ENCODE measurements at places on chromosomes 1 and 21.

GRCh38 chr1:95832370-95832769 lies 598.4 kb downstream of the RWDD3 start:
- DNase-seq = no peak

DNA sequence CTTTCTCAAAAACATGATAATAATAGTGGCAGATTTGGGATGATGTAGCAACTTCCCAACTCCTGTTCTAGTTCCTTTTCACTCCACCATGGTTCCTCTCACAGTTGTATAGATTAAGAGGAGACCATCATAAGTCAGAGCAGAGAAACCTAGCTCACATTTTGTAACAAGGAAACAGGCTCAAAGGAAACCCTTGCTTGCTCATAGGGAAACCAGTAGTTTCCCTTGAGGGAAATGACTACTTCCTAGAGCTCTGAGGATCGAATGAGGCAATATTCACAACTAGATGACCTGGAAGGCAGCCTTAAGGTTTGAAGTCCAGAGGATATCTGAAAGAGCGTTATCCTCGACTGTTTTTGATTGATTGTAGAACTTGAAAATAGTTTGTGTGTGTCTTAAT lies 76.1 kb upstream of the C8B start:
- DNase-seq = no peak

GRCh38 chr1:100266741-100267140 lies 725 bp downstream of the RTCA start:
- no peak for DNase-seq

GRCh38 chr1:234721476-234722269 lies 111.7 kb upstream of the IRF2BP2 start:
- DNase-seq = no peak

DNA sequence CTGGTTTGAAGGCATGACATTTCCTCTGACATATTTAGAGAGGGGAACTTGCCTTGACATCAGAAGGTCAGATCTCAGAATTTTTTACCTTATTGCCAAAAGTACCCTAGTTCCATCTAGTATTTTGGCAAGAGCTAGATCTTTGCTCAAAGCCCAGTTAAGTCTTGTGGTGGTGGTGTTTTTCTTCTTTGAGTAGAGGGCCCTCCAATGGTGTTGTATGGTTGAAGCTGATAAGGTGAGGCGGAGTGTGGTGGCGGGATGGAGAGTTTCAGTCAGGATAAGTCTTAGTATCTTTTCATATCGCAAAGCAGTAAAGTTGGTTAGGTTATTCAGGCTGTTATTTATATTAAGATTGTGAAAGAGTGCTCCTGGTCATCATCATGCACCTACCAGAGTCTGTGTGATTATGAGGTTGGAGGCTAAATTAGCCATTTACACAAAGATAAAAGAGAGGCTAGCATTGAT lies 20.1 kb upstream of the MACF1 start:
- DNase-seq = no peak

DNA sequence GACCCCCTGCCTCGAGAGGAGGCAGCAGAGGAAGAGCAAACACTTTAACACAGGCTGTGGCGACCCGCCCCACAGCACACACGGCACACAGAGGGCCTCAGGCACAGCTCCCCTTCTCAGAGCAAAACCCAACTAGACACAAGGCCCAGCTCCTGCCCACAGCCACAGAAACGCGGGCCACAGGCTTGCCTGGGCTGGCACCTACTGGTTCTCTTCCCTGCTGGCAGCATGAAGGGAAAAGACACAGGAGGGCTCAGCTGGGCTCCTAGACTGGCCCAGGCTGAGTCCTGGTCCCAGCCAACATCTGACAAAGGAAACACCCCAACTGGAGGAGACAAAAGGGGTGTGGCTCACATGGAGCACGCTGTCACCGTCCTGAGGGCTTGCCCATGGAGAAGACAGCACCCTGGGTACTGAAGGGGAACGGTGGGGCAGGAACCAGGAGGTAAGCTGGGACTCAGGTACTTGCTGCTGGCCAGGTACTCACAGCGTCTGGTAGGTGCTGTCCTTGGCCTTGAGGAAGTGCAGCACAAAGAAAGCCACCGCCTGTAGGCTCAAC lies 3.5 kb downstream of the CD164L2 start:
- no peak for DNase-seq

DNA sequence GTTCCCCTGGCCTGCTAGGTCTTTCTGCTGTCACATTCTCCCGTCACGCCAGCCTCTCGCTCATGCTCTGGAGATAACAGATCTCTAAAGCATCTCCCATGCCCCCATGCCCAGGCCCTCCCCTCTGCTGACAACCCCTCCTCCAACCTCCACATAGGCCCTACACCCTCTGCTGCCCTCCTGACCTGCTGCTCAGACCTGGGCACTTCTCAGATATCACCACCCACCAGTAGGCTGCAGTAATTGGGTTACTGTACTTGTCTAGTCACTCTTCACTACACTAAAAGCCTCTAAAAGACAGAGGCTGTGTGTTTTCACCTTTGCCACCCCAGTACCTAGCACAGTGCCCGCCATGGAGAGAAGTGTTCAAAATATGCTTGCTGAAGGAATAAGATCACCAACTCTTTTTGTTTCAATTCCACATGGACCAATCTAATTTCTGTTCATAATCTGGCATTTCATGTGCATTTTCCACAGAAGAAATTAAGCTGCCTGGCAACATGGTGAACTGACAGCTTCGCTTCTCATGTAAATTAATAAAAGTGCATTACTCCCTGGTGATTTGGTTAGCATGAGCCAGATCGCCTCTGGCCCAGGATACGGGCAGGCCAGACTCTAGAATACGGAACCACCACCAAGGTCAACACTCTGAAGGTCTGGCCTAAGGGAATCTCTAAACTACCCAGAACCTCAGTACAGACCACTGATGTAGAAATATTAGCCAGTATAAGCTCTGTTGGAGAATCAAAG lies 20.7 kb downstream of the LBR start:
- no peak for DNase-seq

- peak; percentile 92 for DNase-seq
Observed at GRCh38 chr1:186974774-186975181, 146.0 kb downstream of the PLA2G4A start.

- DNase-seq = no peak
Observed at GRCh38 chr21:27831816-27832569, 865.1 kb upstream of the ADAMTS5 start.

DNA sequence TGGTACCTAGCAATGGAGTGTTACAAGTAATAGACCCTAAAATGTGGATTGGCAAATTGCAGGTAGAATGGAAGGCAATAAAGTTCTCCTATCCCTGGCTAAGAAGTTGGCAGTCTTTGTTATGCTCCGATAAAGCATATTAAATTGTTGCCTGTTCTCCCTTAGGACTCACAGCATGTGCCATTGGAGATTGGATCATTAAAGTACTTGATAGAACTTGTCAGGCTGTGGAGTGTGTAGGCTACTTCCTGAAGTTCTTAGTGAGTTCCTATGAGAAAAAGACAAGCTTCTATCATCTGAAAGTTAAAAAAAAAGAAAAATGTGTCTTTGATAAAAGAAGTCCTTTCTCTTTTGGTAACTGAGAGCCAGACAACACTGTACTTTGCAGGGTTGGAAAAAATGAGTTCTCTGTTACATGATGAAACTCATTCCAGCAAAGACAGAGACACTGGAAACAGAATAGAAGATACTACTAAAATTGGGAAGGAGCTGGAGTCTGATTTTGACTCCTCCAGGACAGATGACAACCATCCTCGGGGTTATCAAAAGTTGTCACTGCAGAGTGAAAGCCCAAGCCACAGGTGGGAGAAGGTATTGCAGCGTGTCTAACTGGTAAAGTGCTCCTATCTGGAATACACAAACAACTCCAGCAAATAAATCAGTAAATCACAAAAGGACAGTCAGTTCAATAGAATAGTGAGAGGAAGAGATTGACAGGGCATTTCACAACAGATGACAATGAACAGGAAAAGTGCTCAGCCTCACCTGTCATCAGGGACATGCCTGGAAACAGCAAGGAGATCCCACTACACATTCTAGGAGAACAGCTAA lies 87.5 kb upstream of the WDR26 start:
- DNase-seq = peak; percentile 63

- DNase-seq = no peak
Observed at GRCh38 chr1:201790261-201790660, 38.7 kb upstream of the IPO9 start.

GRCh38 chr1:90708826-90709225 lies 8.3 kb downstream of the BARHL2 start:
- DNase-seq = no peak

- DNase-seq = no peak
Observed at GRCh38 chr1:205012391-205013140, 30.4 kb upstream of the CNTN2 start.

DNA sequence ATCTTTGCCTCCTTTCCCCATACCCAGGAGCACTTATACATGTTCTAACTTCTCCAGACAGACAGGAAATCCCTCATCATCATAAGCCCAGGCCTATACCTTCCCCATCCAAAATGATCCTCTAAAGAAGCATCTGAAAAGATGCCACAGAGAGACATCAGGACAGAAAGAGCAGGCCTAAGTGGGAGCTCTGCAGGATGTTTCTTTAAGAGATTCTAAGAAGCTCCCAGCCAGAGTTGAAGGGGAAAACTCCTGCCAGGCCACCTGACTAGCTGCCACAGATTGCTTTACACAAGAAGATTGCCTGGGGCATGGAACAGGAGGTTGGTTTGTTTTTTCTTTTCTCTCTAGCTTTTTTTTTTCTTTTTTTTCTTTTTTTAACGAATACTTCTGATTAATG lies 275.8 kb downstream of the VAV3 start:
- DNase-seq = no peak

- no peak for DNase-seq
Observed at GRCh38 chr1:9031484-9032259, 5.4 kb upstream of the SLC2A7 start.

- no peak for DNase-seq
Observed at GRCh38 chr1:38992412-38993111, 1.5 kb downstream of the AKIRIN1 start.

- no peak for DNase-seq
Observed at GRCh38 chr1:168691541-168691940, 37.5 kb downstream of the DPT start.

- no peak for DNase-seq
Observed at GRCh38 chr1:70348399-70349165, 5.9 kb downstream of the ANKRD13C start.

- no peak for DNase-seq
Observed at GRCh38 chr1:21237446-21238088, 52.7 kb downstream of the ECE1 start.

GRCh38 chr1:53241828-53242227 lies 3.5 kb upstream of the MAGOH start:
- no peak for DNase-seq

GRCh38 chr21:42652527-42653230 lies 742 bp upstream of the PDE9A start:
- no peak for DNase-seq

DNA sequence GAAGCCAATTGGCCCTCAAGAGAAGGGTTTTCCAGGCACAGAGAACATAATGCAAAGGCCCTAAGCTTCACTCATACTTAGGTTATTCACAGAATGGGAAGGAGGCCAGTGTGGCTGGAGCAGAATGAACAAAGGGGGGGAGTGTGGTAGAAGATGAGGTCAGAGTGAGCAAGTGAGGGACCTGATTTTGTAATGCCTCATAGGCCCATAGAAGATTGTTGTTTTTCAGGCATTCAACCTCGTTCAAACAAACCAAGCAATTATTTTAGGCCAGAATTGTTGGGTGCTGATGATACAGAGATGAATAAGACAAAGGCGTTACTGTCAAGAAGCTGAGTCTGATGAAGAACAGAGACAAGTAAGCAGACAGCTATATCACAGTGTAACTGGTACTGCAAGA lies 54.5 kb upstream of the RAP1A start:
- DNase-seq = peak; percentile 96

- no peak for DNase-seq
Observed at GRCh38 chr1:19317126-19317910, 5.2 kb downstream of the SLC66A1 start.

- DNase-seq = no peak
Observed at GRCh38 chr1:178367151-178367550, 129.6 kb downstream of the CLEC20A start.

DNA sequence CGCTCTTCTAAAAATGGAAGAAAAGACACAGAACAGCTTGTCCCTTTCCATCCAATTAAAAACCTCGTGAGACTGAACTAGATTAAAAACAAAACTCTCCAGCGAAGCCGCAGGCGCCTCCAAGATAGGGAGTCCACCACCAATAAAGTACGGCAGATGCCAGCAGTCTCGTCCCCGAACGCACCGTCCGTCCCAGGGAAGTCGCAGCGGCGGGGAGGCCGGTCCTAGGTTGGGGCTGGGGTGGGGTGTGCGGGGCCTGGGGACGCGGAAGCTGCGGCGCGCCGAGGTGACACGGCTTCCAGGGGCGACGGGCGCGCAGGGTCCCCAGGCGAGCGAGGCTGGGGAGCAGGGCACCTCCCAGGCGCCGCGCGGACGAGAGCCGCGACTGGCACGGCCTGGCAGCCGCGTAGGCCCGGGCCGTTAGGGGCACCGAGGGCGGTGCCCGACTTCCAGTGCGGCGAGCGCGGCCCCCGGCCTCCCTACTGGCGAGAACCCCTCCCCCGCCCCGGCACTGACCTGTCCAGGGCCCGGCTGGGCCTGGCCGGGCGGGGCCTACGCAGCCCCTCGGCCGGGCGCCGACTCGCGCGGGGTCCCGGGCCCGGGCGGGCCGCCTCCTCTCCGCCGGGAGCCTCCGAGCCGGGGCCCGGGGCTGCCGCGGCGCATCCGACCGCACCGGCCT lies 28.3 kb upstream of the A3GALT2 start:
- no peak for DNase-seq

DNA sequence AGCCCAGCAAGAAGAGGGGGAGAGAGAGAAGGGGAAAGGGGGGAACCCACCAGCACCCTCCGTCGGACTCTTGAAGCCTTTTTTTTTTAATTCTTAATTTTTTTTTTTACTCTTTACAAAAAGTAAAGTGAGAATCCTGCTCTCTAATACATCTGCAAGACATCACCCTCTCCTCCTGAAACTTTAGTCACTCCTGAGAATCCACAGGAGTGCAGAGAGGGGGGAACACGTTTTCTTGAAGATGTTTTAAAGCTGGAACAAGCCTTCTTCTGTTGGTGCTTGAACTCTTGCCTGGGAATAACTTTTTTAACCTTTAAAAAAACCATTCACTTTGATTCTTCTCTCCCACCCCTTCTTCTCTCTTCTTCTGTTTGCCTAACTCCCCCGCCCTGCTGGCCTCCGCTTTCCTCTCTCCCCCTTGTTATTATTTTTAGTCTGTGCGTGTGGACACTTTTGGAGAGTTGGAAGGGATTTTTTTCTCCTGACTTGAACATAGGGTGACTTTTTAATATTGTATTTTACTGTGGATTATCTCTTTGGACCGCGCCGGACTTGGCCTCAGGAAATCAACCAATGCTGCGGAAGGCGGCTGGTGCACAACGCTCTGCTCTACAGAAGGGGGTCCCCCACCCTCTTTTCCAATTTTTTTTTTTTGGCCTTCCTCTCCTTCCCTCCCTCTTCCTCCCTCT lies 383 bp upstream of the PRRX1 start:
- DNase-seq = no peak

GRCh38 chr1:105608713-105609112 lies 1447.8 kb upstream of the PRMT6 start:
- peak; percentile 3 for DNase-seq

DNA sequence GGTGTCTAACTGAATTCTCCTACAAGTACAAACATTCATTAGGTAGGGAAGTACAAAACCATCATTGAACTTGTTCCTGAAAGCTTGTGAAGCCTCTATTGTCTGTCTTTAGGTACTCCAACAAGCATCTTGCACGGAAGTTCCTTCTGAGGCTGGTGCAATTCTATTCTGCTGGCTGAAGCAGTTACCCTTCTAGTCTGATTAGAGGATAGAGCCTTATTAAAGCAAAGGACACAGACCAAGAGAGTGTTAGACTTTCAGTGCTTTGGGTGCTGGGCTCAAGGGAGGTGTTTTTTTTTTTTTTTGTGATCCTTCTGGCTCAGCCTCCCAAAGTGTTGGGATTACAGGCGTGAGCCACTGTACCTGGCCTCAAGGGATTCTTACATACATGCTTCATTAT lies 43.8 kb downstream of the HHAT start:
- DNase-seq = no peak
